ENCODE measurements at places on chromosomes 2 and 18.

DNA sequence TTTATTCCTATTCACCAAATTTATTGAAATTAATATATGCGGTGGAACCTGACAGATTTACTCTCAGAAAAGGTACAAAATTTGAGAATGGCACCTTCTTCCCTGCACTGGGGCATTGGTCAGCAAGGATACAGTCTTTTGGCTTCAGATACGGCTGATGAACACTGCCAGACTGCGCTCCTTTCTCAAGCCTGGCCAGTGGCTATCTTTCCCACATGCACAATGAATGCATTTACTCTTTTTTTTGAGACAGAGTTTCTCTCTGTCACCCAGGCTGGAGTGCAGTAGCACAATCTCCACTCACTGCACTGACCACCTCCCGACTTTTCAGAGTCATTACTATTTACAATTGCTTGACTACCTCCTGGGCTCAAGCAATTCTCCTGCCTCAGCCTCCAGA lies 61.6 kb downstream of the MOB4 start:
- no peak for DNase-seq

DNA sequence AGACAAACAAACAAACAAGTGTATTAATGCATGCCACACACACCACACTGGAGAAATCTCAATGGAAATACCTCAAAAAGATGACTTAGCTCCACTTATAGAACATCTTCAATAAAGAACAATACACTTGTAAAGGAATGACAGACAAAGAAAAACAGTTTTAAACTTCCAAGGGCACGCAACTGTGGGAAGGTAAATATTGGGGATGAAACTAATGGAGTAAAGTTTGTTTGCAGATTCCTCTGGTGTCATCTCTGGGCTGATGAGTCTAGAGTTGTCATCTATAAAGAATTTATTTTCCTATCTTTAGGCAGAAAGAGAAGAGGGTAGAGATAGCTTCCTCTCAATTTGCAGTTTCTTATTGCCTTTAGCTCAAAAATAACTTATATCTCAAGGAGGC lies 144.0 kb upstream of the ZC3H15 start:
- DNase-seq, result no peak

- no peak for DNase-seq
Observed at GRCh38 chr18:64270121-64270520, 121.2 kb upstream of the LINC00305 start.

GRCh38 chr2:85245891-85246290 lies 81.9 kb downstream of the TGOLN2 start:
- DNase-seq, result no peak

DNA sequence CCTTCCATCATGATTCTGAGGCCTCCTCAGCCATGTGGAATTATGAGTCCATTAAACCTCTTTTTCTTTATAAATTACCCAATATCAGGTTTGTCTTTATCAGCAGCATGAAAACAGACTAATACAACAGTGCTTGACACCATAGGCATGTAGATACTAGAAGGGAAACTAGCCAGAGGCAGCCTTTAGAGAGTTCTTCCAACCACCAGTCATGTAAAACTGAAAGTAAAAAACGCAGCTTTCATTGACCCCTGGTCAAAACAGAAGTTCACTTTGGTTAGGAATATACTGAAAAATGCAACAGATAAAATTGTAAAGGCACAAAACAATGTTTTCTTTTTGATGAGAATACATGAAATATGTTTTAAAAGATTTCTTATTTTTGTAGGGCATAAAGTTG lies 122.8 kb upstream of the L3MBTL4 start:
- no peak for DNase-seq

DNA sequence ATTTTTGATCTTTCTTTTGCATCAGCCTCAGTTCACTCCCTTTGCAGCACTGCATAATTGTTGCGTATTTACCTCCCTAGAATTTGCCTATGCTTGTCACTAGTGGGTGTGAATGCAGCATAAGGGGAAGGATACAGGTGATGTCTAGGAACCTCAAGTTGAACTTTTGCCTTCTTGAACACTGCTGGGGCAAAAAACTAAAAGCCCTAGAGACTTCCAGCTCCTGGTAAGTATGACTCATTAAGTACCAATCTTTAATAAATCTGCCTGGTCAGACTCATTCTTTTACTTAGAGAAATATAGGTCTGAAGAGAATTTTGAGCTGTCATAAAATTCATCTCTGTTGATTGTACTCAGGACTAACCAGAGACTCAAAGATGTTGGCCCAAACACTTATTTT lies 547.3 kb upstream of the FANCL start:
- DNase-seq, result no peak

DNA sequence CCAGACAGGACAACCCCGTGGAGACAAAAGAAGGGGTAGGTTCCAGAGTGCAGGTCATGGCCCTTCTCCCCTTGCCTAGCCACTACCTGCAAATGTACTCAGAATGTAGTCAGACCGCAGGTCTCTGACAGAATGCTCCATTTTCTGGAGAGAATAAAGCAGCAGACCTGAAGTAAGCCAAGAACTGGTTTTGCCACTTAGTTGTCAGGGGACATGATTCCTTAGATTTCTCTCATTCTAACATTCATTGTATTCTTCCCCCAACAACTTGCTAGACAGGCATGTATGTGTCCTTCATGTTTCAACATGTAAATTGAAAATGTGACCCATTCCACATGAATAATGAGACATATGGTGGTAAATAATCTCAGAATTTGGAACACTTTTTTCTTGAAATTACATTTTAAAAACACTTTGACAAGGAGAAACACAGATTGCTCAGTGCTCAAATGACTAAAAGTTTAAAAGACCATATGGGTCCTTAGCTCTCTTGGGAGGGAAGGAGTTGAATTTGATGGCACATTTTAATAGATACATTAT lies 142.4 kb downstream of the CCBE1 start:
- DNase-seq, result no peak

DNA sequence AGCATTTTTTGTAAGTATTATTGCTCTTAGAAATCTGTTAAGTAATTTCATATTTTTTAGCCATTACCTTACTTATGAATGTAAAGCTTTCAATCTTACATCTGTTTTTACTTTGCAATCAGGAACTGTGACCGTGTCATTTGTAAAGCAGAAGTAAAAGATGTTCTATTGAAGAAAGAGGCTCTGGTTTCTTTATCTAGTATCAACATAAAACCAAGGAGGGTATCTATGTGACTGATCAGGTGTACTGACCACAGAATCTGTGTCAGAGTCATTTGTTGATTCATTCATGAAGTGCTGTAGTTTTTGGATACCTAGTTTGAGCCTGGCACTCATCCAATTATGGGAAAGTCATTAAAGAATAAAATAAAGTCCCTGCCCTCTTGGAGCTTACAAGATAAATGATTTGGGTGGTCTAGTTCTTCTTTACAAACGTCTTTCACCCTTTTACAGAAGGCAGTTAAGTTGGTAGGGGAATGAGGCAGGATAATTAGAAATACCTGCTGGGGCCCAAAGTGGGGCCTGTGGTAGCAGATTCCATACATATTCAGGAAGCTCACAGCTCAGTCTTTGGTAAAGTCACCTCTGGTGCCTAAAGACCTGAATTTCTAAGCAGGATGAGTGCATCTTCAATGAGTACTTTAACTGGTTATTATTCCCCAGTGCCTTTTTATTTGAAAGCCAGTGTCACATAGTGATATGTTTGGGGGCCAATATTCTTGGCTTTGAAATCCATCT lies 260.6 kb upstream of the NT5C1B start:
- no peak for DNase-seq

- DNase-seq, result peak; percentile 2
Observed at GRCh38 chr18:2515908-2516625, 55.2 kb downstream of the METTL4 start.

DNA sequence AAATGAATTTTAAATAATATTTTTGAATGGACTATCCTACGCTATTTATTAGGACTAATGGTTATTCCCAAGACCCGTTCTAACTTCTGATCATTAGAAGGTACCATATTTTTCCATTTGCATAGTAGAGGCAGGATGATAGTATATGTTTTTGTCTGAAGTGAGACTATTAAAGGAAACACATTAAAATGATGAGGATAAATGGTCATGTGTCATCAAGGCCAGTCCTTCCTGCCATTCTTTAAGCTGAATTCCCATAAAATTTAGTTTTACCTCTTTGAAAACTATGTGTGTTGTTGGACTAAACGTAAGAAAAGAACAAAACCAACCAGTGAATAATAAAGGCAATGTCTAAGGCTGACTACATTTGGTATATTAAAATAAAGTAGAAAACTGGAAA lies 121.8 kb downstream of the SLC8A1 start:
- DNase-seq, result no peak

GRCh38 chr2:96144481-96145035 lies 682 bp downstream of the DUSP2 start:
- no peak for DNase-seq

- DNase-seq, result no peak
Observed at GRCh38 chr2:219648963-219649362, 21.5 kb downstream of the SLC4A3 start.

- no peak for DNase-seq
Observed at GRCh38 chr2:58046335-58046584, 346 bp upstream of the VRK2 start.

GRCh38 chr2:26532301-26533250 lies 54.7 kb upstream of the OTOF start:
- no peak for DNase-seq

GRCh38 chr2:32715981-32716380 lies 88.1 kb downstream of the TTC27 start:
- no peak for DNase-seq

DNA sequence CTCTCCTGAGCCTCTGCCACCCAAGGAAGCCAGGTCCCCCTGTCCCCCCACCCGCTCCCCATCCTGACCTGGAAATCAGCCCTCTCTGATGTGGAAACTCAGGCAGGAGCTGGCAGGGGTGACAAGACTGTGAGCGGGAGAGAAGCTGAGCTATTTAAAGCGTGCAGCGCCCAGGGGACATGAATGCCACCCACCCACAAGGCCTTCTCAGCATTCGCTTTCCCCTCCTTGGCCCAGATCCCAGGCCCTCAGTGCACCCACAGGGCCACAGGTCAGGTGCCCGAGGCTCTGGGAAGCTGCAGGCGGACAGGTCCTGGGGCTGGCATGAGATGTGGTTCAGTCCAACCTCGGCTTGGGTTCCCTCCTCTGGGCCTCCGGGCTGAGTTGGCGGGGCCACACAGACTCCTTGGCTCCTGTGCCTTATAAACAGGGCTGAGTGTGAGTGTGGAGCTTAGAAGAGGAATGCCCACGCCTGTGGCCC lies 168.3 kb downstream of the SMAD7 start:
- no peak for DNase-seq

- peak; percentile 96 for DNase-seq
Observed at GRCh38 chr2:105037572-105038382, at the start of gene MRPS9. MRPS9 (plus strand) TSS chr2:105038069; CDS start chr2:105038093, 24 bp downstream.

- no peak for DNase-seq
Observed at GRCh38 chr2:231278868-231279267, 80.4 kb downstream of the ARMC9 start.

DNA sequence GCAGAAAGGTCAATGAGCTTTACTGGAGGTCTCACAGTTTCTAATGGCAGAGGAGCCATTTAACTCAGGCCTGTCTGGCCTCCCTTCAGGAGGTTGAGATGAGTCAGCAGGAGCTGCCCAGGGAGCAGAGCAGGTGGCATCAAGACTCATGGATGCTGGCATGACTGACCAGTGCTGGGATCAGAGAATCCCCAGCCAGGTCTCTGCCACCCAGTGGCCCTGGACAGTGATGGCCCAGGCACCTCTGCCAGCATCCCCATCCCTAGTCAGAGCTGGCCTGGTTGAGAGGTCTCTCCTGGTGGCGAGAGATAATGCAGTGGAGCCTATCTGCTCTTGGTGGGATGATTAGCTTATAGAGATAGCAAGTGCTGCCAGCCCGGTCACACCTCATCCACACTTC lies 43.1 kb downstream of the GYPC start:
- DNase-seq, result no peak

DNA sequence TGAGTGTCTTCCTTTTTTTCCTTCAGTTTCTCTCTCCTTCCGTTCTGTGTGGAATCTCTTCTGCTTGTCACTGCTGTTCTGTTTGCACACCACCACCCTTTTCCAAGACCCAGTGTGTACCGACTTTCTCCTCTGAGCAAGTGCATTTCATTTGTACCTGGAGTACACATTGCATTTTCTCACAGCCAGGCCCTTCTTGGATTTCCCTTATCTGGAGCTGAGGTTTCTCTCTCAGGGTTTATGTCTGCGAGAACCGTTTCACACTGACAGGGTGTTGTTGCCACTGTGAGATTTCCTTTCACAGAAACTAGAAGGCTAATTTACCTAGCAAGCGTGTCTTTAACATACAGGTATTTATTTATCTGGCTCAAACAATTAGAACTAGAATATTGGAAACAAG lies 26.2 kb downstream of the NCOA1 start:
- DNase-seq, result no peak

DNA sequence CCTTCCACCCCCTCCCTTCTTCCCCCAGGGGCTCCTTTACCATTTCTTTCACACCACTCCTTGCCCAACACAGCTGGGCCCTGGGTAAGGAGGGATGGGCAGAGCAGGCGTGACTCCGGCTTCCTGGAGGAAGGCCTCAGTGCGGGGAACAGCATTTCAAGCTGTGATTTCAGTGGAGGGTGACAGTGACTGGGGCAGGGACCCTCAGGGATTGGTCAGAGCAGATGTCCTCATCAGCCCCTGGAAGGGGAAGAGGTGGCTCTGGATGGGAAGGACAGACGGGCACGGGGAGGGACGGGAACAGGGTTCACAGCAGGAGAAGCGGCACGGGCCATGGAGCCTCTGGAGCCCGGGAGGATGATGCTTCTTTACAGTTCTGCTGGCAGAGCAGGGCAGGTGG lies 130.8 kb upstream of the TWIST2 start:
- DNase-seq, result no peak

- no peak for DNase-seq
Observed at GRCh38 chr18:65876310-65876709, 125.5 kb downstream of the CDH7 start.

DNA sequence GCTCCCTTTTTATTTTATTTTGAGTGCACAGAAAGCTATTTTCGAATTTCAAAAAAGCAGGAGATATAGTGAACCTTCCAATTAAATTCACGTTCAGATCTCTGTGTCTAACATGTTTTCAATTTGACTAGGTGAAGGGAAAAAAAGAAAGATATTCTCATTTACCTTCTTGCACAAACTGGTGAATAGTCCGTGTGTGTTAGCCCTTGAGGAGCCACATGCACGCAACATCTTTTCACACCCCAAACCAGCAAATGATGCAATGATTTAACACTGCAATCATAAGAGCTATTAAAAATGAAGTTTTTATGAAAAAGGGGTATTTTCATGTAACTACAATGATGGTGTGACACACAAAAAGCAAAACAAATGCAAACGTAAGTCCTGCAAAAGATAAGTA lies 109.8 kb downstream of the CPO start:
- DNase-seq, result no peak

- no peak for DNase-seq
Observed at GRCh38 chr18:44823286-44823685, 142.6 kb downstream of the SETBP1 start.

DNA sequence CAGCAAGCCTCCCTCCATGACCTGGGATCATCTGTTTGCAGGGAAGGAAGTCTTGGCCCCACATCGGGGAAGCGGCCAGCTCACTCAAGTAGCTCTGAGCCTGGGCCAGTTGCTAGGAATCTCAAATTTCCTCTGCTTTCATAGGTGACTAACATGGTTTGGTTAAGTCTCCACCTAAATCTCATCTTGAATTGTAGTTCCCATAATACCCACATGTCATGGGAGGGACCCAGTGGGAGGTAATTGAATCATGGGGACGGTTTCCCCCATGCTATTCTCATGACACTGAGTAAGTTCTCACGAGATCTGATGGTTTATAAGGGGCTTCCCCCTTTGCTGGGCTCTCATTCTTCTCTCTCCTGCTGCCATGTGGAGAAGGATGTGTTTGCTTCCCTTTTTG lies 75.2 kb downstream of the LBH start:
- DNase-seq, result no peak

- DNase-seq, result no peak
Observed at GRCh38 chr2:199848389-199849130, 2.4 kb downstream of the FTCDNL1 start.

- no peak for DNase-seq
Observed at GRCh38 chr18:6962571-6963451, 154.8 kb downstream of the LAMA1 start.
